ENCODE measurements at places on chromosomes 5 and 9.

- DNase-seq, result no peak
Observed at GRCh38 chr5:11609570-11610303, 294.5 kb downstream of the CTNND2 start.

DNA sequence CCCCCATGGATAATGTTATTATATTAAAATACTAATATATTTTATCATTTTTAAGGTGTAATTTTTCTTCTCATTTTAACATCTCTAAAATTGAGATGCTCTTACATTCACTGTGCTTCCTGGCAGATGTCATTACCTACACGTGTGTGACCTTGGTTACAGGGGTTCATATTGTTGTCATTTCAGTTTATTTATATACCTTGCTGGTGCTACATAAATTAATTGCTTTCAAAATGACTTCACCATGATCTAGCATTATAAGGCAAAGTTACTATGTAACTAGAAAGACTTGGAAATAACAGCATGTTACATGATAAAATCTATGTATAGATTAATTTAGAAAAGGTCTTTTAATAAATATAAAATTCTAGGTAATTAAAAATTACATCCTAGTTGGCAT, 60.9 kb downstream of the ARHGEF28 start:
- no peak for DNase-seq

GRCh38 chr5:96340357-96340756, 92.7 kb downstream of the PCSK1 start:
- no peak for DNase-seq

GRCh38 chr9:135478829-135479468, 633 bp upstream of the PPP1R26 start:
- no peak for DNase-seq

DNA sequence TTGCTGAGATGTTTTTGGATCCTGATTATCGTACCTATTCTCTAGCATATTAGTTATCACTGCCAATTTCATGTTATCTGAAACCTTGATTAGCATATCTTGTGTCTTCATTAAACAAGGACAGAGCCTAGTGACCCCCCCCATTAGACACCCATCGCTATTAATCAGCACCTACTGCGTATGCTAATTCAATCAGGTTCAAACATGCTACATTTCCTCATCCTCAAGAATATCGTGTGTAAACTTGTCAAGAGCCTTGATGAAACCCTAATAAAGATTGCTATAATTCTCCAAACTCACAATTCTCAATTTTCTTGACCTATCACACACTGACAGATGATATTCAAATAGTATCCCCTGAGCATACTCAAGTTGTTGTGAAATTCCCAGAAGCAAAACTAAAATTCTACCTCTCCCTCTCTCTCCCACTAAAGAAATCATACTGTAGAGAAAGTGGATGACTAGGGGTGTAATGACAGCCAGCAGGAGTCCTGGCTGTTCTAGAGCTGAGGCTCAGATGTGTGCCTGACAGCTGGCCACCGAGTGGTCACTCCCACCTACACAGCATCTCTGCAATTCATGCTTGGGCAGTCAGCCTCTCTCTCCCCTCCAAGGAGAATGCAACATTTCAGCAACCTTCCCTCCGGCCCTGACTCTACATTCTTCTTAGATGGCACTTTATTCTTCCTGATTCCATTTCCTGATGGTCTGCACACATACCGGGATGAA, 9.2 kb upstream of the ZNF354A start:
- no peak for DNase-seq

GRCh38 chr9:7622481-7622880, 177.1 kb downstream of the DMAC1 start:
- DNase-seq, result no peak

GRCh38 chr5:150640311-150641005, at the start of gene SYNPO:
TSS of gene SYNPO (plus strand) at chr5:150640660. CDS start at chr5:150648276, 7,616 bp downstream.
- DNase-seq, result no peak

DNA sequence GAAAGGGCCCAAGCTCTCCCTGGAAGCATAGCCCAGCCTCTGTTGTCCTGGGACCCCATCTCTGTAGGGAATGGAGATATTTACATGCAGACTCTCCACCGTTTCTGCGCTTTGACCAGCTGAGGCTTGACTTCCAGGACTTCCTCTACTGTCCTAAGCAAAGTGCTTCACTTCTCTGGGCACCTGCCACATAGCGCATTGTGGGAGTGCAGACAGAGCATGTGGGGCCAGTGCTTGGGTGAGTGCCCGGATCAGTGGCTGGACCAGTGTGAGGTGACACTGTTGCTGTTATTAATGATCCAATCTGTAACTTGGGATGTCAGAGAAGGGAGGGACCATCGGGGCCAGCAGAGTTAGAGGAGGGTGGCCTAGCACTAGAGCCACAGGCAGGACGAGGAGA, 10.5 kb downstream of the CXCL14 start:
- no peak for DNase-seq

DNA sequence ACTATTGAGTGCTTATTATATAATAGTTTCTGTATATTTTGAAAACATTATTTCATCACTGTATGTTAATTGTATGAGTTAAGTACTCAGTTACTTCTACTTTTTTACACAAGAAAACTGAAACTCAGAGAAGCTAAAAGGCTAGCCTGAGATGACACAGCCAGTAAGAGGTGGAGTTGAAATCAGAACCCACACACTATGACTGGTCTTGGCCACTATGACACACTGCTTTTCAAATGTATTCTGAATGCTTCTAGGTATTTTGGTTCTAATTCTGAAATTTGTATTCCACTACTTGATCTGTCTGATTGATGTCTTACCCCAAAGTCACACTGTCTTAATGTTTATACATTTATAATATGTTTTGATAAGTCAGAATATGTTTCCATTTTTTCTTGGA, 181.8 kb downstream of the ZDHHC21 start:
- no peak for DNase-seq

GRCh38 chr9:136728548-136729123, 14.1 kb downstream of the LCN10 start:
- DNase-seq, result no peak

GRCh38 chr5:150623152-150623877, 17.1 kb upstream of the SYNPO start:
- DNase-seq, result no peak

DNA sequence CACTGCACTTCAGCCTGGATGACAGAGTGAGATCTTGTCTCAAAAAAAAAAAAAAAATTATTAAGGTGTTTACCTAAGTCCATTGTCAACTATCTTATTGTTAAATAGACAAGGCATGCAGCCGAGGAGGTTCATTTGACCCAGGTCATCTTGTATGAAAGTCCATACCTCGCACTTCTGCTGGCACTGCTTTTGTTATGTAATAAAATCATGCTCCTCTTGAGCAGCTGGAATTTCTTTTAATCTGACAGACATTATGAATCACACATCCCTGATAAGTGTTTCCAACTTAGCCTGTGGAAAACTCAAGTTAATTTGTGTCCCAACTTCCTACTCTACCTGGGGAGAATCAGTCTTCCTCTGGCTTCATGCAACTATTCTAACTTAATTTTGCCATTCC, 315.6 kb upstream of the KLF4 start:
- DNase-seq, result no peak

- DNase-seq, result no peak
Observed at GRCh38 chr5:157180374-157181264, at the start of gene ITK. TSS of gene ITK (plus strand) at chr5:157180840. CDS start at chr5:157180978, 138 bp downstream.

DNA sequence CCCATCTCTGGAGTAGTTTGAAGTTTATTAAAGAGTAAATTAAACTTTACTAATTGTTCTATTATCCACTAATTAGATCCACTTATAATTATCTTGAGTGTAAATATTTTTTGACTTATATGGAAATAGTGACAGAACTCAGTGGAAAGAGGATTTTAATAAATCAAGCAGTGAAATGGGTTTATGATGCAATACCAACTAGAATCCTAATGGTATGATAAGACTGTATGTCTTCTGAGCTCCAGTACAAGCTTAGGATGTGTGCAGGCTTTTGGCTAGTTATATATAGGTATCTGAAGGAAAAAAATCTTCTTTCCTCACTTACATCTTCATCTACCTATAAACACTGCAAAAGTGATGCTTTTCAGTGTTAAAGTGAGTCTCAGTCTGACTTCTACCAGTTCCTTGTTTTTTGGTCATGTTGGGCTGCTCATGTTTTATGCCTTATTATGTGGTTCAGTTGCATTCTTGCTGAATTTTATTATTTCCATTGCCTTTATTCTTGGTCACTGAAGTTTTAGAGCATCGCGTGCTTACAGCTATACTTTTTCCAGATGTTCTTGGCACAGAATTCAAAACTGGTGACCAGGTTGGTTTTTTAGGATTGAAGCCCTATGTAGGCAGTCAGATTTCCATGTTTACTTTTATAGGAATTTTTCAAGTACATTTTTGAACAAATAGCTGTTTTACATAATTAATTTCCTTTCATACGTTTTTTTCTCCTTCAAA, 30.5 kb downstream of the XRCC4 start:
- DNase-seq, result no peak

GRCh38 chr5:137714494-137714893, 21.4 kb downstream of the KLHL3 start:
- no peak for DNase-seq

GRCh38 chr9:94490465-94490864, 64.4 kb upstream of the PCAT7 start:
- no peak for DNase-seq

- DNase-seq, result no peak
Observed at GRCh38 chr5:169131616-169132301, 169.2 kb downstream of the SLIT3 start.

GRCh38 chr5:138543730-138544104, 681 bp upstream of the ETF1 start:
- peak; percentile 87 for DNase-seq

DNA sequence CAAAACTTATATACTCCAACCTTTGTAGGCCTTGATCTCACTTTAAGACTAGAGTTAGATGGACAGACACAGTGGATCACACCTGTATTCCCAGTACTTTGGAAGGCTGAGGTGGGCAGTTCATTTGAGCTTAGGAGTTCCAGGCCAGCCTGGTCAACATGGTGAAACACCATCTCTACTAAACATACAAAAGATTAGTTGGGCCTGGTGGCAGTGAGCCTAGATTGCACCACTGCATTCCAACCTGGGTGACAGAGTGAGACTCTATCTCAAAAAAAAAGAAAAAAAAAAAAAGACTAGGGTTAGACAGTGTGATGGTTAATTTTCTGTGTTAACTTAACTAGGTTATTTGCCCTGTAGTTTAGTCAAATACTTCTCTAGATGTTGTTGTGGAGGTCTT, 74.1 kb downstream of the CFAP95 start:
- DNase-seq, result no peak

DNA sequence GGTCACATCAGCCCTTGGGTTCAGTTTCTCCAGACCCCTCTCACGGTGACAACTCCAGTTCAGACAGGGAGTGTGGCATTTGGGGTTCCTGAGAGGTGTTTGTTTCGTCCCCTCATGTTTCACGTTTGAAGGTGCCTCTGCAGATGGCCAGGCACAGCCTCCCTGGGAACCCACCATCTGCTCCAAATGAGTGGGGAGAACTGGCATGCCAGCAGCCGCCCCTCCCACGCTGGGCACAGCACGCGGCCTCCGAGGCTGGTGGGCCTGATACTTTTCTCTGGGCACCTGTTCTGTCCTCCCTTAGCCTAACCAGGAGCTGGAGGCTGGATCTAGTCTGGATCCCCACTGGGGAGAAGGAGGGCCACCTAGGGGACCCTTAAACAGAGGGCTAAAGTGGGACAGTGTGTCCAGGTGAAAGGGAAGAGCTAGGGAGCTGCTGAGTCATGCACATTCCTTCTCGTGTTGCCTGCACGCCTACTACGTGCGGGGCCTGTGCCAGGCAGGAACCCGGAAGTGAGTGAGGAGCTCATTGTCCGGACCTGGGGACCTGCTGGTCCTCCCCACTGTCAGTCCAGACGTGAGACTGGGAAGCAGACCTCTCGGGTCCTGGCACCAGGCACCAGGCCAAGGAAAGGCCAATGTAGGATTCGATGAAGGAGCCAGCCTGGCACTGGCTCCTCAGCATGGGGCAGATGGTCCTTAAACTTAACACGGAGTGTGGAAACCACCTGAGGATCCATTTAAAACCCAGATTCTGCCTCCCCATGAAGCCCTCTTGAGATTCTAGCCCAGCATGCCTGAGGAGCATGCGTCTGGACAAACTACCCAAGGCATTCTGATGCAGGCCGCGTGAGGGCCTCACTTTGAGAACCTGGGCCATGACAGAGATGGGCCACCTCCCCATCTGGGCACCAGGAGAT, 11.7 kb downstream of the DNM1 start:
- DNase-seq, result no peak

GRCh38 chr9:133439337-133439736, 17.2 kb downstream of the ADAMTS13 start:
- no peak for DNase-seq

DNA sequence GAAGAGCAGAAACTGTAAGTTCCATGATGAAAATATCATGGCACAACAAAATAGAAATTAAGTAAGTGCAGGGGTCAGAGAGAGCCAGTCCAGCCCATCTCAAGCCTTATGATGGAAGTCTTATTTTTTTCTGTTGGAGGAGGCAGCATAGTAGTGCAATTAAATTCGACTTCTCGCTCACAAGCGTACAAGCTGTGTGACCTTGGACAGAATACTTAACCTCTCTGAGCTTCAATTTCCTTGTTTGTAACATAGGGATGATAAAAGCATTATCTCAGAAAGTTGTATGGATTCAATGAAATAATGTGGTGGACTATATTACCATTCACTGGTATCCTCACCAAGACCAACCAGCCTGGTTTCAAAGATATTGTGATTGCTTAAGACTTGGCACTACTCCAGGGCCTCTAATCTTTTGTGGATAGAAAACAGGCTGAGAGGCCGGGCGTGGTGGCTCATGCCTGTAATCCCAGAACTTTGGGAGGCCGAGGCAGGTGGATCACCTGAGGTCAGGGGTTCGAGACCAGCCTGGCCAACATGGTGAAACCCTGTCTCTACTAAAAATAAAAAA, 26.8 kb upstream of the MVB12B start:
- DNase-seq, result no peak

- DNase-seq, result no peak
Observed at GRCh38 chr5:171813813-171814490, 28.3 kb downstream of the SMIM23 start.

DNA sequence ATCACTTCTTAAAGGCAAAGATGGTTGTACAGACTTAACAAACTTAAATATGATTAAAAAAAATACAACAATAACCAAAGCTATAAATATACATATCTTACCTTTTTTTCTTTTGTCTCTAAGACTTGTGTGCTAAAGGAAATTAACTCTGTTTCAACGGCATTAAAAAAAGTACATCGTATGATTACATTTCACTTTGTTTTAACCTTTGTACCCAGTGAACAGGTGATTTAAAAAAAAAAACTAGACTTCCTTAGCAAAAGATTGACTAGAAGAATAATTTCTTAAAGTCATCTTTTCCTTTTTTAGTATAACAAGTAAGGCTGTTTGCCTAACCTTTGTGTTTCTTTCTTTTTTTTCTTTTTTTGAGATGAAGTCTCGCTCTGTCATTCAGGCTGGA, at the start of gene LRRC19:
LRRC19 (minus strand) TSS at position 182 of the 400 bp plus-strand sequence. CDS start 5,978 bp downstream, outside the sequence.
- DNase-seq, result no peak

DNA sequence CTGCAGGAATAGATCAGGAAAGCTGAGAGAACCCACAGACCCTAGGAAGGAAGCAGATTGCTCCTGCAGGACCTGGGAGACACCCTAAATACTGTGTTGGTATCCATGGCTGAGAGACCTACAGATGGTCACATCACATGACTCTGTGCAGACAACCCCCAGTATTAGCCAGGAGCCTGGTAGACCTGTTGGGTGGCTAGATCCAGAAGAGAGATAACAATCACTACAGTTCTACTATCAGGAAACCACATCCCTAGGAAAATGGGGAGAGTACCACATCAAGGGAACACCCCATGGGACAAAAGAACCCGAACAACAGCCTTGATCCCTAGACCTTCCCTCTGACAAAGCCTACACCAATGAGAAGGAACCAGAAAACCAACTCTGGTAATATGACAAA, 24.2 kb upstream of the MELK start:
- no peak for DNase-seq

Data from chondrocyte (in vitro differentiated cells).